Activated CD8-positive, alpha-beta memory T cell treated with anti-CD3 and anti-CD28 coated beads for 24 hours (primary cell): ENCODE measurements at places on chromosomes 13 and 19.

- no peak for DNase-seq
Measured at GRCh38 chr13:107866032-107866940, 349.1 kb downstream of the LIG4 start.

DNA sequence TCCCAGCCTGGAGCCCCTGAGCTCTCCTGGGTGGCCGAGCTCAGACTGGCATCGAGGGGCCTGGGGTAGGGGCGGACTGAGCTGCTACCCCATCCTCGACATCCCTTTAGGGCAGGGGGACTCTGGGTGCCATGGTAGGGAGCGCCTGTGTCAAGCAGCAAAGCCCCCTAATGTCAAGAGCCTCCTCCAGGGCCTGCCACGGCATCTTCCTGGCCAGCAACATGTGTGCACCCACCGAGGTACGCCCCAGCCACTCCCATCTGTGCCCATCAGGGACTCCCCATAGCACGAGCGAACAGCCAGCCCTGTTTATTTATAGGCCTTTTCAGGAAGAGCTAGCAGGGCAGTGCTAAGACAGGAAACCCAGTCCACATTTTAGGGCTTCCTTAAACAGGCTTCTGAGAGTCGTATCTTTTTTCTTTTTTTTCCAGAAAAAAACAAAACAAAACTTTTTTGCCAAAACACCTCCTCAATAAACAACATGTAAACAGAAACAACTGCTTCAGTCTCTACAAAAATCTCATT is 14.3 kb downstream of the LRP3 start:
- DNase-seq: no peak

- DNase-seq: no peak
Measured at GRCh38 chr13:31168166-31168565, 6.5 kb upstream of the HSPH1 start.

GRCh38 chr19:47633517-47633916 is 24.6 kb downstream of the BICRA start:
- DNase-seq: no peak

DNA sequence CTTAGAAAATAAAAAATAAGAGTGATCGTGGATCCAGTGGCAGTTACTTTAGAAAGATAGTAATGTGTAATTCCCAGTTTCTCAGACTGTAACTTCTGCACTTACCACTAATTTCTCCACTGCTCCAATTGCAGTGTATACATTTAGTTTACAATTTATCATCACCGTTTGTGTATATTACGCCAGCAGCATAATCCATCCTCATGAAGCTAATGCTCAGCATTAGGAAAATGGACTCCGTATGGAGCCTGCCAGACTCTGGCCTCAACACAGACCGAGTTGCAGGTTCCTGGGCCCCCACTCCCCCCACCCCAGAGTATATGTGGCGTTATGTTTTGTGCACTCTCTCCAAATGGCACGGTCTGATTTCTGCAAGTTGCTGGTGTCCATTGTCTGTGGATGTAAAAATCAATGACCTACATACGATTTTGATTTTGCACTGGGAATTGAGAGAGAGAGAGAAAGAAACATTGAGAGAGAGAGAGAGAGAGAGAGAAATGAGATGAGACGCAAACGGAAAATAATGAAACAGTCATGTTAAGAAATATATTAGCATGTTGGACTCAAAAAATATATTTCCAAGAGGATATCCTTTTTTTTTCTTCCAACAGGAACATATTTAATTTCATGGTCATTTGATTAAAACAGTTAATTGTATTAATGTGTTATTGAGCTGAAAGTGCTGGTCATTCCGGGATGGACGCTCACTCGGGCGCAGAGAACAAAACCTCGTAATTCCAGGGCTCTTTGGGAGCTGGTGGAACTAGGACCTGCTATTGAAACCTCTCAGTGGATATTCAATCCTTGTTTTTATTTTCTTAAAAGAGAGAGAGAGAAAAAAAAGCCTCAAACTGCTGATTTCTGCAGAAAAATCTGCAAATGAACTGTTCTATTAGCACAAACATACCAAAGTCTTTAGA is 278.8 kb downstream of the TSHZ3 start:
- DNase-seq: no peak

DNA sequence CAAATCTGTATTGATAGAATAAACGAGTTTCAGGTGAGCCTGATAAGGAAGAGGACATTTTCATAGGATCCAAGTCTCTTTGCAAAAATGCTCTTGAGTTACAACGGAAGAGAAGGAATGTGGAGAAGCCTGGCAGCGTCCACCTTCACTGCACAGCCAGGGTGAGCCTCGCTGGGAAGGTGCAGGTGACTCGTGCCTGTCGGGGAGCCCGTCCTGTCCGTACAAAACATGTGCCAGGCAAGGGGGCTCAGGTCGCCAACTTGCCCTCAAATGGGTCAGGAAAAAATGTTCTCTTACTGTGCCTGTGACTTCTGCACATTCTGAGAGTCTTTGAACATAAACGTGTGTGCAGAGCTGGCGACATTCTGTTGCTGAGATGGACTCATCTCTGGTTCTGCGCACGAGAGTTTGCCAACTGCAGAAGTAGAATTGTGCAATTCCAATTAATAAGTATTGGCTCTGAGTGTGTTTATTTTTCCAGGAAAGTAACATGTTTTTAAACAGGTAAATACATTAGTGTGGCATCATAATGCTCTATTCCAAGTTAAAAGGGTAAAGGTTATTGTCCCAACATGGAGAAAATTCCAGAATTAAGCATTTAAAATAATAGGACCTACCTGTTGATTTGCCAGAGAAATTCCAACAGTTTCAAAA is 28.6 kb downstream of the NAXD start:
- no peak for DNase-seq

DNA sequence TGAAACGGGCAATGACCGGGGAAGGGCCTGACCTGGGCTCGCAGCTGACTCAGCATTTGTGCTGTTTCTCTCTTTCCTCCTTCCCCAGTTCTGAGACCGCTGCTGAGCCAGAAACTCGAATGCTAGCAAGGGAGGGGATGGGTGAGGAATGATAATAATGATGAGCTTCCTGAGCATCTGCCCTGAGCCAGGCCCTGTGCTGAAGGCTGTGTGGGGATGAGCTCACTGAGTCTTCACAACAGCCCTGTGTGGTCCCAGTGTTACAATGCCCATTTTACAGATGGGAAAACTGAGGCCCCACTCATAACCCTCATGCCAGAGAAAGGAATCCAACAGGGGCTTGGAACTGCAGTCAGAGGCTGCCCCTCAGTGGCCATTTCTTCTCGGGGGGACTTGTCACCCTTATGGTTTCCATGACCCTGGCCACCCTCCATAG is 8.1 kb downstream of the SULT2B1 start:
- DNase-seq: no peak

GRCh38 chr13:80341101-80341755 is at the start of gene SPRY2:
SPRY2 (minus strand) TSS chr13:80341126; CDS start chr13:80337705, 3,421 bp downstream.
- peak; percentile 71 for DNase-seq

DNA sequence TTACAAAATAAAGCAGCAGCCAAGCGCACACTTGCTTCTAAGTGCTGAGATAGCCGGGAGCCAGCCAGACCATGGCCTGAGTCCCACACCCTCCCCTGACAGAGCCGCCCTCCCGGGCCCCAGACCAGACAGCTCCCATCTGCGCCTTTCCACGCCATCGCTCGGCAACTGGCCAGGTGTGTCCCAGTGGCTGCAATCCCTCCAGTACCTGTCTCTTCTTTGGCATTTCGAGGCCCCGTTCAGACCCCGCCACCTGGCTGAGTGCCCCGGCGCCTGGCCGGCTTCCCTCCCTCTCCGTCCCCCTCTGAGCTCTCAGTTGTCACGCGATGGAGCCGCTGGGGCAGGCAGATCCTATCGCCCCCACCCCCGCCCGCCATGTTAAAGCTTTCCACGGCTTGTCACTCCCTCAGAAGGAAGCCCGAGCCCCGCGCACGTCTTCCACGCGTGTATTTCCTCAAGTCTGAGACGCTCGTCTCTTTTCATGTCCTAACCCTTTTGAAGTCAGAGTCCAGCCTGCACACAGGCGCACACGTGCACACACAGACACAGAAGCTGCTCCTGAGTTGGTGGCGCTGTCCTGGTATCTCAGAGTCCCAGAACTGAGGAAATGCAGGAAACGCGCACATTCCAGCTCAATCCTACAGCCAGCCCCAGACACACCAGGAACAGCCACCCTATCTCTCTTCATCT is 7.9 kb downstream of the MLLT1 start:
- no peak for DNase-seq

- no peak for DNase-seq
Measured at GRCh38 chr19:54937926-54938325, 9.4 kb downstream of the NLRP7 start.

- DNase-seq: no peak
Measured at GRCh38 chr19:58007285-58007684, 4.7 kb upstream of the ZNF606 start.

DNA sequence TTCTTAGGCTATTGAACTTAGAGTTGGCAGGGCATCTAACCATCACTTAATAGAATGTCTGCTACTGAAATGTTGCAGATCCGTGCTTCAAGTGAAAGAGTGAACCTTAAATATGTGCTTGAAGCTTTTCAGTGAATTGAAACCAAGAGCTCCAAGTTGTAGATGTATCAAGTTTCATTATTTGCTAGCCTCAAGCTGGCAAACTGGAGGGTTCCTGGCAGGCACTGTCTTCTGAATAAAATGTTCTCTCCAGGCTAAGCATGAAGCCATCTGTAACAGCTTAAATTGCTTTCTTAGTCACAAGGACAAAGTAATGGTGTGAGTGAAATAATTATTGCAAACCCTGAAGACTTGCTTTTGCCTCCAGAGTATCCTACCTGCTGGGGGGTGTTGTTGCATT is 415.0 kb upstream of the SPRY2 start:
- DNase-seq: no peak
